ENCODE measurements at places on chromosomes 12 and 14. TPM values are rescaled to one million over a fixed set of nuclear protein-coding genes. Genes with fewer than 3 reads are reported as not detected.

DNA sequence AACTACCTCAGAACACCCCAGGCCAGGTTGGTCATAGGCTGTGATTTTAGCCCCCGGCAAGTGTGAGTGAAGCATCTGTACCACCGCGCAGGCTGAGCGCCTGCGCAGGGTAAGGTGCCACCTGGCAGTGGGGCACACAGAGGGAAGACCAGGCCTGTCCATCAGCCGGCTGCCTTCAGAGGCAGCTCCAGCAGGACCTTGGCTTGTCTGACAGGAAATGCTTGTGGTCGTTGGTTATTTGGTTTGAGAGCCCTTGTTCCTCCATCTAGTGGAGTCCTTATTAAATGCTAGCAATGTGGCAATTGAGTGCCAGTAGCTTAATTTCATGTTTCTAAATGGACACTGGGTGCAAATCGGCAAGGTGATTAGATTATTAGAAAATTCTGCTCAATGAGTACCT lies 27.5 kb downstream of the SLC25A29 start:
- no peak for DNase-seq

DNA sequence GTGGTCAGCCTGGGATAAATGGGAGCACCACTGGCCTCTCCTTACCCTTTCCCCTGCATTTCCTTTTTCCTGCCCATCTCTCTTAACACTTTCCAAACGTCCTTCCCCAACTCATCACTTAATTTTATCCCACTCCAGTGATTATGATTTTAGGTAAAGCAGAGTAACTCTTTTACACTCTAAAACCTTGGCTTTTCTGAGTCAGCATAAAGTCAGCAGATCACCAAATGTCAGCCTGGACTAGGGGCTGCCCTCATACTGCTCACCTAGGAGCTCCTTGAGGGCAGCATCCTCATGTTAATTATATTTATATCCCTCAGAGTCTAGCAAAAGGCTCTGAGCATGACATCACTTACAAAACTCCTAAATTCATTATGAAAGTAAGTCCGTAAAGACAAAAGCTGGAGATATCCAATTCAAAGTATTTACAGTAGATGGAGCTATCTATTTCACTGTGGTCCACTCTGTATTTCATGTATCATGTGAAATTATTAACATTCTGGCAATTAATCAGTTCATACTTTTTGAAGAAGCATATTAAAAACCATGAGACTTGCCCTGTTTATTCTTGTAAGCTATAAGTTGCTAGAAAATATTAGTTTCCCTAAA lies 17.0 kb upstream of the DICER1 start:
- no peak for DNase-seq

GRCh38 chr14:49679271-49679670 lies 8.7 kb downstream of the POLE2 start:
- no peak for DNase-seq

DNA sequence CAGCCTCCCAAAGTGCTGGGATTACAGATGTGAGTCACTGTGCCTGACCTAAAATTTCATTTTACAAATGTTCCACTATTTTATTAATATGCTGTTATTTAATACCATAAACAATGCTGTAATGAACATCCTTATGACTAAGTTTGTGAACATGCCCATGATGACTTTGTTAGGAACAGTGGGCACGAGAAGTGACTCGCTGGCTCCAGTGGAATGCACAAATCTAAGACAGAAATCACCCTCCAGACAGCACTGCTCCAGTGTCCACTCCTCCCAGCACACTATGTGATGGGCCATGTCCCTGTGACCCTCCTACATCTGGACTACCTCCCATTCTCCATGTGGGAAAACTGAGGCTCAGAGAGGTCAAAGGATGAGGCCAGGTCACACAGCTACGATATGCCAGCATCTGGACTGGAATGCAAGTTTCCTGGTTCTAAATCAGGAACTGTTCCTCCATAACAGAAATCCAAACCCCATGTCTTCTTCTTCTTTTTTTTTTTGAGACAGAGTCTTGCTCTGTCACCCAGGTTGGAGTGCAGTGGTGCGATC lies 57.9 kb downstream of the GPR68 start:
- DNase-seq = no peak

DNA sequence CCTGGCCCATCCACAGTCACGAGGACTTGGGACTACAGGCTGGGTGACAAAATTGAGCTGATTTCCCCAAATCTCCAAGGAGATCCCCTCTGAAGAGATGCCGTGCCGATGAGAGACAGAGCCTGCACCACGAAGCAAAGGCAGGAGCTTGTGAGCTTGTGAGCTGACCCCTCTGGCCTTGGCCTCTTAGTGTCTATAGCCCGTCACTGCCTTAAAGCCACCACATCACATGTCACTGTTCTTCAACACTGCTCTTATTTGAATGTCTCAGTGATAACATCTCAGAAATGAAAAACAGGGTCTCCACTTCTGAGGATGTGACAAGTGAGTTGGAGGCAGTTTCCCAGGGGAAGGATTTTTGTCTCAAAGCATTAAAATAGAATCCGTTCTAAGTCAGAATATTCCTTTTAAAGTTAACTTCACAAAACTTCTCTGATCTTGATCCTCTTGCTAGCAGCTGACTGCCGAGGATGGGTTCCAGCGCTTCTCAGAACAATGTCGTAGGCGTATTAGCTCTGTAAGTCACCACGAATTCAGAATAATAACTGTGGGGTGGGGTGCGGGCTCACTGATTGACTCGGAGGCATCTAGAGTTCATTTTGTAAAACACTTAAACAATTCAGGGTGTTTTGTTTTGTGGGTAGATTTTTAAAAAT lies 37.5 kb downstream of the CHST11 start:
- no peak for DNase-seq

DNA sequence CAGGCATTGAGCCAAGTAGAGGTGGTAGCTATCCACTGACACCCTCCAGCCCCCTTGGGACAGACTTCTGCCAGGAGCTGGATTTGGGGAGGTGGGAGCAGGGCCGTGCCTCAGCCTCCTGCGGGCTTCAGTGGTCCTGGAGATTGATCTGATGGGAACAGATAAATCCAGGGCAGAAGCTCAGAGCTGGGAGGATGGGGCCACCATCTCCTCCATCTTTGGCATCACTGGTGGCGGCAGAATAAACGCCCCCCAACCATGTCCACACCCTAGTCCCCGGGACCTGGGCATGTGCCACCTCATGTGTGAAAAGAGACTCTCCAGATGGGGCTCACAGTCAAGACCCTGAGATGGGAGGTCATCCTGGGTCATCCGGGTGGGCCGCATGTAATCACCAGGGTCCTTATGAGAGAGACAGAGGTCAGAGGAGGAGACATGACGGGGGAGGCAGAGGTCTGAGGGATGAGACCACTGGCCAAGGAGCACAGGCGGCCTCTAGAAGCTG lies 209.6 kb upstream of the RTL1 start:
- no peak for DNase-seq

DNA sequence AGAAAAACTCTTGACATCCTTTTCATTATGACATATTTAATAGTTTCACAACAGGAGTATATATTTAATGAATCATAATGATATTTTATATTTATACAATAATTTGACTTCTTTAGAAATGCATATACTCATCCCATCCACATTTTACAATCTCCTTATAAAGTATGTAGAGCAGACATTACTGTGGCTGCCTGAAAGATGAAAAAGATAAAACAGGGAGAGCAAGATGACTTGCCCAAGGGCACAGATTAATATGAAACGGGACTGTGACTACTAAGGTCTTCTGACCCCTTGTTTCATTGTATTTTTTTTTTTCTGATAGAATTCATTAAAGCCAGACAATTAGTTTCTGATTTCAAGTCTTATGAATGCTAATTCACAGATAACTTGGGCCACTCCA lies 293.6 kb downstream of the SOX5 start:
- DNase-seq = no peak

- peak; percentile 86 for DNase-seq
Measured at GRCh38 chr12:57001448-57001906, 4.9 kb downstream of the ZBTB39 start.

GRCh38 chr14:22656226-22656625 lies 12.1 kb upstream of the OR6J1 start:
- no peak for DNase-seq

GRCh38 chr14:58026967-58027366 lies 125.0 kb downstream of the ARMH4 start:
- no peak for DNase-seq

DNA sequence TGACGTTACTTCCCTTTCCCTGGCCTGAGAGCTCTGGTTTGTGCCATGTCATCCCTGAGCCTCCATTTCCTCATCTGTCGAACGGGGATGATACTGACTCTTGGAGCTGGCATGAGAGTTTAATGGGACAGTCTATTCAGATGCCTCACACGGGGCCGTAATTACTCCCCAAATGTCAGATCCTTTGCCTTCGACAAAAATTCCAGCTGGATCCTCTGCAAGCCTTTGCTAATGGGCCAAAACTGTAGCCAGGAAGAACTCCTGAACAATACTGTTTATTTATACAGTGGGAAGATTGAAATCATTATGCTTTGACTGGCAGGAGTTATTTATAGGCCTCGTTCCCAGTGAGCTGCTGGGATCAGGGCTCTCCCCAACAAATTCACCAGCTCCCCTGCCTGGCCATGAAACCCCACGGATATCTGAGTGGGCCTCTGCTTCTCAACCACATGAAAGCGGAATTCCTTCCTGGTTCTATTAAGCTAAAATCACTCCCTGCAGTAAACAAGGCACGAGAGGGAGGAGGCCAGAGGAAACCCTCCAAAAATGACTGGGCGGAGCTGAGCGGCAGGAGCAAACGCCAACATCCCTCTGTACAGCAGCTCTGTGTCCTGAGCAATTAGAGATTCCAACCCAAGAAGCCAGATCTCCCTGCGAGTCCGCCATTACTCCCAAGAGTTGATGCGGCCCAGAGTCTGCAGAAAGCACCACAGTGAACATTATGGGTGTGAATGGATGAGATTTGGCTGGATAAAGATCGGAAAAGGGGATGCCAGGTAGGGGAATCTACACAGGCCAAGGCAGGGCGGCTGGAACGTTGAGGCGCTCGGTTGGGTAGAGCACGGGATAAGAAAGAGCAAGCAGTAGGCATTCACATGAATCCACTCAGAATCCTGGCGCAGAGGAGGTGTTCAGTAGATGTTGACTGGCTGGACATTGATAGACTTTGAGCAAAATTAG lies 326.1 kb downstream of the BCL11B start:
- no peak for DNase-seq

DNA sequence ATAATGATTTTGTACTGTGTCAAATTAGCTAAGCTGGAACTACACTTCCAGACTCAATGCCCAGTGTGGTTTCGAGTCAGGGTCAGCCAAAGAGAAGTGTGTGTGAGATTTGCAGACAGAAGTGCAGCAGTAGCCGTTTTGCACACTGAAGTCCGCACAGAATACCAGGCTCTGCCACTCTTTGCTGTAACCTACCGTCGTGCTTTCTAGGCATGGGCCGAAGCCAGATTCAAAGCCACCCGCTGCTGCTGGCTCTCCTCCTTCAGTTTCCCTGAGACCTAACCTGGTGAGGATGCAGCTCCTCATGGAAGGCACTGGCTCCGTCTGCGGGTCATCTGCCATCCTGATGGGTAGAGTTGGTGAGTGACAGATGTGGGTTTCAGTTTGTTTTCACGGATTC lies 48.8 kb downstream of the LRTM2 start:
- DNase-seq = no peak

- no peak for DNase-seq
Measured at GRCh38 chr14:51069055-51069454, 25.9 kb downstream of the TRIM9 start.

- no peak for DNase-seq
Measured at GRCh38 chr14:28220391-28220790, 546.2 kb upstream of the FOXG1 start.

DNA sequence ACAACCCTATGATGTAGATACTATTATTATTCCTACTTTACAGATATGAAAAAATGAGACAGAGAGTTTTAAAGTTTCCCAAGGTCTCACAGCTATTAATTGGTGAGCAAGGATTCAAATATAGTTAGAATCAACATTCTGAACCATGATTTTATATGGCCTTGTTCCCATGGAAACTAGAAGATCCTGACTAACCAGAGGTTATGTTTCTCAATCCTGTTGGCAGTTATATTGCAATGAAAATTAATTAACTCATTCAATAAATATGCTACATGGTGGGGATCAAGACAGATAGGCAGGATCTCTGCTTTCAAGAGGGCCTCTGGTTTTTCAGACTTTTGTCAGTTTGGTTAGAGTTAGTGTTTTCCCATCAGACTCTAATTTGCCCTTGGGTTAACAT lies 9.3 kb upstream of the FUT8 start:
- no peak for DNase-seq

DNA sequence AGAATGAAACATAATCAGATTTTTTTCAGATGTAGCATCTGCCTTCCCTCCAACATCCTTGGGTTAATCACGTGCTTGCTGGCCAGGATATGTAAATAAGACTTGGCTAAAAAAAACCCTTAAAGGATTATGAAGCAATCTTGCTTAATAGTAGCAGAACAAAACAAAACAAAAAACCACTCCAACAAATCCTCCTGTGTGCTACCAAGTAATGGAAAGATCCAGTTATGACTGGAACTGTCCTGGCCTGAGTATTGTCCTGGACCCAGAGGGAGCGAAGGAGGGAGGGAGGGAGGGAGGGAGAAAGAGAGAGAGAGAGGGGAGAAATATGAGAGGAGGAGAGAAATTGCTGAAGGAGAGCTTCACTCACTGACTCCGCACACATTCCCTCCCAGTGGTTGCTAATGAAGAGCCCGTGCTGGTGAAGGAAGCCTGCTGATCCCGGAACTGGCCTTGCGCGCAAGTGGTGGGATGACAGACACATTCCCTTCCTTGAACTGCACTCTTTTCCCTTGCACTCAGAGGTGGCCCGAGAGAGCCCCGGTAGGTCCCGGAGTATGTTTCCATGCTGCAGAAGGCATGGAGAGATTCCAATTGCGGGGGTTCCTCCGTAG lies 57.2 kb downstream of the HMGA2 start:
- no peak for DNase-seq

DNA sequence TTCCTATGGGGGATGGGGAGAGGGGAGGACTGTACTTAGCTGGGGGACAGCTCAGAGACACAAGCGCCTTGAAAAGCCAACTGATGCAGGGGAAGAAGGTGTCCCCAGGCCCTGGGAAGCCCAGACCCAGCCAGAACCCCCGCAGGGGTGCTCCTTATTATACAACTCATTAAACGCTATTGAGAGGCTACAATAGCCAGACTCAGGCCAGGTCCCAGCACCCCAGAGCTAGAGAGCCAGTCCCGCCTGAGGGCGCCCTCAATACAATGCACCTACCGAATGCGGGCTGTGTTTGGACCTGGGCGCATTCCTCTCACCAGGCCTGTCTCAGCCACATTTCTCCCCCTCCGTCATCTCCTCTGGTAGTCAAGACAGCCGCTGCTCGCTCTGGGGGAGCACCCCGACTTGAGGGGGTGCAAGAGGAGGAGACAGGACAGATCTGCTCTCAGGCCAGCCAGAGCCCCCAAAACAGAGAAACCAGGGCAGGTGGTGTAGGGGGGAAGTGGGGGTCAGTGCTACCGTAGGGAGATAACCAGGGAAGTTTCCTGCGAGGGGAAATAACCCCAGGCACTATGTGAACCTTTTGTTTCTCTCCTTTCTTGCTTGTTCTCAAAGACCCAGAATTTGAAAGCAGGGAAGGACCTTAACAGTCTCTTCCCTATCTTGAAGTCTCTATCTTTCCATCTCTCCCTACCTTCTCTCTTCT lies 6.1 kb upstream of the ASIC1 start:
- no peak for DNase-seq

PPP1R36 gene
- 1.2 TPM for total RNA-seq

ADGRD1 gene
- total RNA-seq = 1.4 TPM

B4GALNT3 gene
- total RNA-seq = not detected

GPD1 gene
- not detected for total RNA-seq

DHRS2 gene
- not detected for total RNA-seq

HOXC12 gene
- not detected for total RNA-seq

CACNA2D4 gene
- total RNA-seq = 49.6 TPM

ATL1 gene
- 1.6 TPM for total RNA-seq

RILPL1 gene
- 2.7 TPM for total RNA-seq

ST8SIA1 gene
- total RNA-seq = not detected

SYNDIG1L gene
- not detected for total RNA-seq

SP1 gene
- 88.5 TPM for total RNA-seq

BMAL2 gene
- total RNA-seq = 0.19 TPM

All from natural killer cell (primary cell).